ENCODE measurements at places on chromosomes 13 and 19.

DNA sequence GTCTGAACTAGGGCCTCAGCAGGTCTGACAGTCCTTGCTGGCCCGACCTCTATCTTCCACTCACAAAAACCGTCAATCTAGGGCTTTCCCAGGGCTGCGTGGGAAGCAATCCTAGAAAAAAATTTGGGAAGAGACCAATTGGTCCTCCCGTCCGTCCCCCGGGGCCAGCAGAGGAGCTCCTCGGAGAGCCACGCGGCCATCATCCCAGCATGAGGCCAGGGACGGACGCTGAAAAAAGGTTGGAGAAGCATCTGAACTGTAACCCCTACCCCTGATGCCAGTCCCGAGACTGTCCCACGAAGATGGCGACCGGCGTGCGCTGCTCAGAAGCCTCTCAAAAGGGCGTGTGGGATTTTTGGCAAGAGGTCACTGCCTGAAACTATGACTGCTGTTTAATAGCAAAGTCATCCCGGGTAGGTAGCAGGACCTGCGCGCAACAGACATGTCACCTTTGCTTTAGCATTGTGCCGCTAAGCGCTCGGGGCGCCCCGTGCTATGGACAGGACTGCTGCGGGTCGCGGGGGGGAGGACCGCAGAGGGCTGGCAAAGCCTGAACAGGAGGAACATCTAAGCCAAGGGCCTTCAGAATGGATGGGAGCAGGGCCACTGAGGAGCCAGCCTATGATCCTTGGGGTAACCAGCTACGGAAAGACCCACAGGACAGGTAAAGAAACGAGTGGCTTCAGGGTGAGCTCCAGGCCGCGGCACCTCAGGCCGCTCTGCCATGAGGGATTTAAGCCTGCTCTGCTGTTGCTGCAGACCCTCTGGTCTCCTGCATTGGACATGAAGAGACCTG lies 10.6 kb downstream of the AKAP8 start:
- DNase-seq, result no peak

- peak; percentile 79 for DNase-seq
These were observed 832 bp upstream of the ZNF491 start for GRCh38 chr19:11797491-11797890.

GRCh38 chr13:54636231-54636630 lies 1607.6 kb downstream of the OLFM4 start:
- DNase-seq, result no peak

DNA sequence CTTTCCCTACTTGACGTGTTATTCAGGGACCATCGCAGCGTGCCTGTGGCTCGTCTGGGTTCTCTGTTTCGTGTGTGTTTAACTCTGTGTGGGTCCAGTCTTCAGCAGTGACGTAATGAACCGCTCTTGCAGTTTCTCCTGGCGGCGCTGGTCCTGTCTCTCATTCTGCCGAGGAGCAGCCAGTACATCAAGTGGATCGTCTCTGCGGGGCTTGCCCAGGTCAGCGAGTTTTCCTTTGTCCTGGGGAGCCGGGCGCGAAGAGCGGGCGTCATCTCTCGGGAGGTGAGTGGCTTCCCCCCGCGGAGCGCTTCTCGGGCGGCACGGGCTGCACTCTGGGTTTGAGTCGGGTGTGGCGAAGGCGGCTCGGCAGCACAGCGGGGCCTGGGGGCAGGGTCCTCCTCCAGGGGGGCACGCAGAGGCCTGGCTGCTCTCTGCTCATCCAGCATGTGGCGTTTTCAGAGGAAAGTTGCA lies 36.3 kb upstream of the TFDP1 start:
- no peak for DNase-seq

GRCh38 chr13:91278888-91279287 lies 68.6 kb upstream of the MIR17HG start:
- no peak for DNase-seq

- DNase-seq, result no peak
These were observed 83.0 kb downstream of the TNFSF11 start for GRCh38 chr13:42656958-42657357.

GRCh38 chr19:482186-483041 lies 13.9 kb upstream of the MADCAM1 start:
- no peak for DNase-seq

DNA sequence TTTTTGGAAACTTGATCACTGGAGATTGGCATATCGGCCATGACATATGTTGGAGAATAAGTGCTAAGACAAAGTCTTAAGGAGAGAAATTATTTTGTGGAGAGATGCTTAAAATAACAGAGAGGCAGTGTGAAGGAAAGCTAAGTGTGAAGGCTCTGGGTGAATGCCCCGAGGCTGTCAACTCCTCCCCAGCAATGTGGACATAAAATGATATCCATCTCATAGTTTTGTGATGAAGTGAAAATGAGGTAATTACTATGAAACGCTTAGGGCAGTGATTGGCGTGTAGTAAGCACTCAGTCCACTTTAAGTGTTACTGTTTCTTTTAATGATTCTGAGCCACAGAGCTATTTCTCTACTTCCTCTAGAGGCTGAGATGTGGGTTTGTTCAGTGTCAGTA lies 195.8 kb upstream of the KLF12 start:
- DNase-seq, result no peak

GRCh38 chr13:100209857-100210825 lies 121.2 kb downstream of the PCCA start:
- DNase-seq, result no peak

DNA sequence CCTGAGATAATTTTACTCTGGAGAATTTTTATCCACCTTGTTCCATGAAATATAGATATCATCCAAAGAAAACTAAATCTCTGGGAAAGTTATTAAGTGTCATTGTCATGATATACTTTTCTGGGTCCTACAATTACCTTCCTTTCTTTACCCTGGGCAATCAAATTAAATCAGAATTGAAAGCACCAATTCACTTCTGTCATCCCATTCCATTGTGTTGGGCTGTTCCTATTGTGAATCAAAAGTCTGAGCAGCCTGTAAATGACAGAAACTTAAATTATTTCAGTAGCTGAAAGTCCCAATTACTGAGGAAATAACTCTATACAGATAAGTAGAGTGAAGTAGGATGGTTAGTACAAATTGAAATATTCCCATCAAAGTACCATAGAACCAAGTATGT lies 1284.2 kb downstream of the EFNB2 start:
- DNase-seq, result no peak

GRCh38 chr13:96089749-96090239 lies at the start of gene HS6ST3:
Gene HS6ST3 (plus strand): TSS chr13:96090107.
- no peak for DNase-seq

- DNase-seq, result peak; percentile 9
These were observed 40.2 kb downstream of the SLAIN1 start for GRCh38 chr13:77737583-77738200.

- no peak for DNase-seq
These were observed 25.3 kb downstream of the ESD start for GRCh38 chr13:46771693-46772092.

DNA sequence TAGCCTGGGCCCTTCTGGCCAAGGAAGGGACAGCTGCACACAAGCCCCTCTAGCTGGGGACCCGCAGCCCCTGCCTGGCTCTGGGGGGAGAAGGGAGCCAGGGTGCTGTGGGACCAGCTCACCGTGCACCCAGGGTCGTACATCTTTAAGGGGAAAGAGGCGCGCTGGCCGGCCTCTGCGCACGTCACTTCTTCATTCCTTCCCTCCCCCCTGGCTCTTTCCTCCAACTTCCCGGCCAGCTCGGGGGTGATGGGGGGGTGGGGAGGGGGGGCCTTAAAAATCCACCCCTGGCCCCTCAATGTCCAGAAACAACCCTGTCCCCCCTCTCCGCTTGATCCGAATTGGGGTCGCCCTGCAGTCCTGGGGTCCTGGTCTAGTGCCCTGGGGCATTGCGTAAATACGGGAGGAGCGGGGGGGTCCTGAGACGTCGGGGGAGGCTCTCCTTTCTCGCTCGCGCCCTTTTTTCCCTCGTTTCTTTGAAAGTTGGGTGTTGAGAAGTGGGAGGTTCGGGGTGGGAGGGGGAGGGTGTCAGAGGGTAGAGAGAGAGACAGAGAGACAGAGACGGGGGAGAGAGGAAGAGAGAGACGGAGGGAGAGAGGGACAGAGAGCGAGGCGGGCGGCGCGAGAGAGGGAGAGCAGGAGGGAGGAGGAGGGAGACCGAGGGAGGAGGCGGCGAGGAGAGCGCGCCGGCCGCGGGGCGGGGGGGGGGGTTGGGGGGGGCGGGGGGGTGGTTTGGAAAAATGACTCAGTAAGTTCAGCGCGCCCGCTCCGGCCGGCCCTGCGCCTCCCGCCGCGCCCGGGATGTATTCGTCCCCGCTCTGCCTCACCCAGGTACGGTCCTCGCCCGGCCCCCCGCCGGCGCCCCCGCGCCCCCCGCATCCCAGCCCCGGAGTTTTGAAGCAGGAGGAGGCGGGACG lies at the start of gene NFIC:
NFIC (plus strand) TSS at position 748 of the 917 bp plus-strand sequence; CDS start at position 802, 54 bp downstream.
- peak; percentile 31 for DNase-seq

GRCh38 chr13:35485424-35485823 lies 8.9 kb upstream of the MAB21L1 start:
- no peak for DNase-seq

DNA sequence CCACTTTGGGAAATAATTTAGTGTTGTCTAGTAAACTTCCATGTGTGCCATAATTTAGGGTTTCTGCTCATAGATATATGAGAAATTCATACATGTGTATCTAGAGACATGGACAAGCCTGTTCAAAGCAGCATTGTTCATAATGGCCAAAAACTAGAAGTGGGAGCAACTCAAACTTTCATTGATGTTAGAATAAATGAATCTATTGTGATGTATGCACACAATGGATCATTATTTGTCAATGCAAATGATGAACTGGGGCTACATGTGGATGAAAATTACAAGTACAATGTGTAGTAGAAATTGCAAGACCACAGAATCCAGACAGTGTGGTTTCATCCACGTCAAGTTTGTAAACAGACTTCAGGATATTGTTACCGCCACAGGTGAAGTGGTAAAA lies 284.7 kb downstream of the SLC7A1 start:
- no peak for DNase-seq

- no peak for DNase-seq
These were observed 60.6 kb downstream of the LRCH1 start for GRCh38 chr13:46613409-46614049.

- DNase-seq, result no peak
These were observed 15.3 kb upstream of the ARHGEF18 start for GRCh38 chr19:7333198-7334118.

GRCh38 chr13:61592489-61592888 lies 176.8 kb upstream of the PCDH20 start:
- no peak for DNase-seq

DNA sequence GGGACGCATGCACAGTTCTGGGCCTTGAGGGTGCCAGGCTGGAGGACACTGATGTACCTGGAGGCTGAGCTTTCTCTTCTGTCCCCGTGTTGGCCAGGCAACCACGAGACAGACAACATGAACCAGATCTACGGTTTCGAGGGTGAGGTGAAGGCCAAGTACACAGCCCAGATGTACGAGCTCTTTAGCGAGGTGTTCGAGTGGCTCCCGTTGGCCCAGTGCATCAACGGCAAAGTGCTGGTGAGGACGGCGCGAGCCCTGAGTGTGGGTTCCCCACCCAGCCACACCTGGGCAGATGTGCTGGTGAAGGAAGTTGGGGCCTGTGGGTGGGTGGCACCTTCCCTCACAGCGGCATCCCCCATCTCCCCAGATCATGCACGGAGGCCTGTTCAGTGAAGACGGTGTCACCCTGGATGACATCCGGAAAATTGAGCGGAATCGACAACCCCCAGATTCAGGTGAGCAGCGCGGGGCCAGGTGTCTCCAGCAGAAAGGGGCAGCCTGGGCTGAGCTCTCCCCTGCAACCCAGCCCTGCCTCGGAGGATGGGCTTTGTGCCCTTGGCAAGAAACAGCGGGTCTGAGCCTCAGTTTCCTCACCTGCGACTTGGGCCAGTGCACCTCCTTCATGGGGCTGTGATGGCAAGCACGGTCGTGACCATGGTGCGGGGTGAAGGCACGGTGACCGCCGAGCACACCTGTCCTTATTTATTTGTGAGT lies 26.2 kb downstream of the CCDC8 start:
- DNase-seq, result no peak

- DNase-seq, result peak; percentile 52
These were observed 43.1 kb downstream of the CYP4F22 start for GRCh38 chr19:15551293-15552004.

DNA sequence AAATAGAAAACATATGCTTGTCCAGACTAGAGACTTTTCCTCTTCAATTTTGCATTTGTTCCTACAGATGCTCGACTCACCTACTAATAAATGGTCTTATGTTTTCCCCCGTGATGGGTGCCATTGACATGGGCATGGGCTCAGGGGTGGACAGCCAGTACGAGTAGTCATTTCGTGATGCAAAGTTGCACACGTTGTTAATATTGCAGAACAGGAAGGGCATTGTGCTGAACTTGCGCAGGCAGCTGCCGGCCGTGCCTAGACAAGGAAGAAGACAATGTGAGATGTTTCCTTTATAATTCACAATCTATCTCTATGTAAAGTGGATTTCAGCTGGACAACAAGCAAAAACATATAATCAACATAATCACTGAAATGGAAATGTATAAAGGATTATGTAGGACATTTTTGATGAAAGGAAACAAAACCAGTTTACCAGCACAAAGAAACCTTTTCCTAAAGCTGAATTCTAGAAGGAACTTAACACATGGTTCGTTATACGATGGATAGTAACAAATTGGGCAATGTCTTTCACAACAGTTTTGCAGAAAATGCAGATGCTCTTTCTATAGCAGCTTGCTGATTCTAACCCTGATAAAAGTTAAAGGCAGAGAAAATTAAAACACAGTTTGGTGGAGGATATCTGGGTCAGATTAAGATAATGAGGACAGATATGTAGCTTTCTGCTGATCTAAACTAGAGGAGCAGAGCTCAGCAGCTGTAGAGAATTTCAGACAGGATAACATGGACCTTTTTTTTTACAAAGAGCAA lies 145.7 kb downstream of the COL4A1 start:
- DNase-seq, result no peak

DNA sequence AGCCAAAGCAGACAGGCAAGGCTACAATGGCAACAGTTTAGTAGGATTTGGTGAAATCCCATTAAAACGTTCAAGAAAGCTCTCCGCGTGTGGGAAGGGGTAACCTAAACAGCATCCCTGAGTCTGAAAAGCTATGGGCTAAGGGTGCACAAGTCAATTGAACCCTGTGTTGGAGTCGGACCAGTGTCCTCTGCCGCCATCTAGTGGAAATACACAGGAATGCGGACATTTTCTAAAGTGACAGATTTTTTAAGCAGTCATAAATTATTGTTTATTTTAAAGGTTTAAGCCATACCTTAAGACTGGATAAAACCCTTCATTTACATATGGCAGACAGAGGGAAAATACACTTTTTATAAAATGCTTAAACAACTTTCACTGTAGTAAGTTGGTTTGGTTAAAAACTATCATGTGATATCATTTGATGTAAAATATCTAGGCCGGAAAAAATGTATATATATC lies 26.5 kb upstream of the LSM14A start:
- peak; percentile 64 for DNase-seq

GRCh38 chr13:108146642-108147041 lies 68.7 kb downstream of the LIG4 start:
- DNase-seq, result no peak

GRCh38 chr19:55552620-55553019 lies 7.3 kb upstream of the SBK3 start:
- DNase-seq, result no peak

DNA sequence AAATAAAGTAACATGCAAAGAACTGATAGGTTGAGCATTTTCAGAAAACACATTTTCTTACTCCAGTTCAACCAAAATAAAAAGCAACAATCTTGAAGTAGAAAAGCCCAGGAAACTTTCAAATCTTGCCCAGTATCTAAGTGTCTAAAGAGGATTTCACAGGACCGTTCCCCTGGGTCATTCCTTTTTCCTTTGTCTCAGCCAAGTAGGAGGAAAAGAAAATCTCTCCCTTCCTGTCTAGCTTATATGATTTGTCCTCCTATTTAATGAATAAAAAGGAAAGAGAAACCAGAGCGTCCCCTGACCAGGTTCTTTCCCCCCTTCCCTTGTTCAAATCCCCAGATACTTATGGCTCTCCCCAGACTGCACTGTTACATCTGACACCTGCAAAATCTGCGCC lies 248.0 kb downstream of the KCTD12 start:
- DNase-seq, result no peak
